NCI-H1930 (cell line): ENCODE measurements at places on chromosomes 7 and 10.

- no peak for DNase-seq
These were observed 29.6 kb upstream of the ATXN7L1 start for GRCh38 chr7:105905910-105906568.

DNA sequence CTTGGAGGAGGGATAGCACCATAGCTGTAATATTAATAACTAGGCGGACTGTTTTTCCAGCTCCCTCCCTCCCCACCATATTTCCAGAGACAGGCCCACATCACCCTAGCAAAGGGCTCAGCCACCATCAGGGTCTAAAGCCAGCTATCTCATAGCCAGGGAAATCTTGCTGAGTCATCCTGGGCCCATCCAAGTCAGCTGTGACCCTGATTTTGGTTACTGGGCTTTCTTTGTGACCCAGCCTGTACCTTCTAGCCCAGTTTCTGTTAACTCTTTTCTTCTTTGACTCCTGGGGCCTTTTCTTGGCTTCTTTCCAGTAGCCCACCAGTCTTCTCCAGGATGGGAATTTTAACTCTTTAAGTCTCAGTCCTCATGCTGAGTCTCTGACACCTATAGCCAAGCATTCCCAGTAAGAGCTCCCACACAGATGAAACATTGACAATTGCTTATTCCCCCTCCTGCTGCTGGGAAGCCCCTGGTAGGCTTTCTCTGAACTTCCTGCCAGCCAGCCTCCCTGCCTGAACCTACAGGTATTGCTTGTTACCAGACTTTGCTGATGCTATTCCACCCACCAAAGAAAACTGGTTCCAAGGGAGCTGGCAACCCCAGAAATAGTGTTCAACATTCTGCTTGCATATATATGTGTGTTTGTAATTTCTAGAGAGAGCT, 34.8 kb upstream of the ADO start:
- no peak for DNase-seq

DNA sequence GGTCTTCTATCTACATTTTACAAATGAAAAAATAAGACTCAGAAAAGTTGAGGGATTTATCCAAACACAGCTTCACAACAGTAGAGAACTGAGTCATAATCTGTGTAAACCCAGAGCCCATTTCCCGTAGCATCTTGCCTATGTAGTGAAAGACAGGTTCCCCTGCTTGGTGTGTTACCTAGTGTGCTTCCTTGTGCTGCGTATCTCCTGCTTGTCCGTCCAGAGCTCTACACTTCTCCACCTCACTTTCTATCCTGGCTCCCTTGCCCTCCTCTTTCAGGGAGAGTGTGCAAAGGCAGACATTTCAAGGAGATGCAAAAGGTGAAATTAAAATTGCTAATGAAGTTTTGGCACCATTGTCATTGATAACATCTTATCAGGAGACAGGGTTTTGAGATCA, 1.4 kb upstream of the ASNS start:
- no peak for DNase-seq

- no peak for DNase-seq
These were observed 97.8 kb downstream of the GALNT17 start for GRCh38 chr7:71229699-71230098.

GRCh38 chr10:3106928-3107425, 39.6 kb downstream of the PFKP start:
- DNase-seq: no peak

DNA sequence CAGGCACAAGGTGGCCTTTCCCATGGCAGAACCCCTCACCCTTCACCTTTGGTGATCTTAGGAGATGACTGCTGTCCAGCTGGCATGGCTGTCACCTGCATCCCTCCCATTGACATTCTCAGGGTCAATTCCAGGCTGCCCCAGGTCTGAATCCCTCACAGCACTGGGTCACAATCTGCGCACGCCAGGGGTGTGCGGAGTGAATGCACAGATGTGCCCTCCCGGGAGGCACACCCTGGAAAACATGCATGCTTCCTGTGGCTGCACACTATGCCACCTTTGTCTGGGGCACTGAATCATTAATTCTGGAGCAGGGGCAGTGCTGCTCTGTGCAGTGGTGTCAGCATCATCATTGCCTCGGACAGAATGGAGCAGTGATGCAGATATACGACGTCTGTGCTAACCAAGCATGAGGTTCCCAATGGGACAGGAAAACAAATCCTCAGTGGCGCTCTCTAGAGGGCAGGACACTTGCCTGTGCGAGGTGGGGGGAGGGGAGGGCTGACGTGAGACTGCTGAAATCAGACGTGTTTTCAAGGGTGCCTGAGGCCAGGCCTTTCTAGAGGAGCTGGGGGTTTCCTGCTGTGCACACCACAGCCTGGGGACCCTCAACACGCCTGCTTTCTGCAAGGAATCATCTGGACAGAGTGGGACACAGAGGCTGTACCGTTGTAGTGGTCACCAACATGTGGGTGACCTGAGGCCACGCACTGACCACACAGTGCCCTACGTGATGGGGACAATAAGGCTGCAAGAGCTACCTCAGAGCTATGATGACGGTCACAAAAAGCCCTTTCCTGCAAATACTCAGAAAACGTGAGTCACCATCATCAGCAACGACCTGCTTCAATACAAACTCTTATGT, 77.9 kb downstream of the HIPK2 start:
- no peak for DNase-seq

GRCh38 chr7:47730142-47730541, 148.2 kb upstream of the TNS3 start:
- no peak for DNase-seq

DNA sequence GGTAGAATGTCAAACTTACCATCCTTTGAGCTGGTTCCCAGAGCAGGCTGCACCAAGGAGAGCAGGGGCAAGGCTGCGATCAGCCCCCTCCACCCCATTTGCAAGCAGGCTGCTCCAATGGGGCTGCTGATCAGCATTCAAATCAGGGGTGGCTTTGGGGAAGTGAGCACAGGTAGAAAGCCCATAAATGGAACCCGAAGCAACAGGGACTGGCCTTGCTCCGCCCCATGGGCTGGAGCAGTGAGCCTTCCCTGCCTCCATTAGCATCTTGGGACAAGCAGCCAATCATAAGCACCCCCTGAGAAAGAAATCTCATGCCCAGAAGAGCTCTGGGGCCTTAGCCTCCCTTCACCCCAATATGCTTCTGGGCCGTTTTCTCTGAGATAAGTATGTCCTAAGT, 4.0 kb upstream of the PKD1L1 start:
- DNase-seq: no peak

GRCh38 chr10:124065382-124066125, 27.8 kb downstream of the CHST15 start:
- no peak for DNase-seq

DNA sequence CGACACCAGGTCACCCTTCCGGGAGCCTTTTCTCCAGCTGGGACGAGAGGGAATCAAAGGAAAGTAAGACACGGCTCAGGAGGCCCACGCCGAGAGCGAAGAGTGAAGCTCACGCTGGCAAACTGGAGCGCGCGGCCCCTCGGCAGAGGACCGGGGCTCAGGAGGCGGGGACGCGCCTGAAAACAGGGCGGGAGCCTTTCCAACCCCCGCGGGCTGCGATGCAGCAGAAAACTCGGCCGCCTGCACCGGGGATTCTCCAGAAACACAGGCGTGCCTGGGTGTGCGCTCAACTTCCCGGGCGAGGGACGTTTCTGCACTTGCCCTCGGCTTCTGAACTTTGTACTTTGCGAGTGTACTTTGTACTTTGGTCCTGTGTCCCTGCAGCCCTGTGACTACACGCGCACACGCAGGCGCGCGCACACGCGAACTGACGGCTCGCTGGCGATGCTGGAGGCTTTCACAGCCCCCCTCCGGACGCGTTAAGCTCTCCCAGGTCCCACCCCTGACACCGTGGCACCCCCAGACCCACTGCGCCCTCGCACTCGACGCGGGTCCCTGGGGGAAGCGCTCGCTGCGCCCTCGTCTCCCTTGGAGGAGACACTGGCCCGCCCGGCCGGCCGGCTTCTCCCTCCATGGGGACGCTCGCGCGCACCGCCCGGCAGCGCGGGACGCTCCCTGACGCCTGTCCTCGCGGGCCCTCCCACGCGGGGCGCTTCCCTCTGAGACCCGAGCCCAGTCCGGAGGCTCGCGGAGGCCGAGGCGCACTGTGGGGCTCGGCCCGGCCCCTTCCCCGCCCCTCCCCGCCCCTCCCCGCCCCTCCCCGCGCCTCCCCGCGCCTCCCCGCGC, 588 bp upstream of the PAOX start:
- DNase-seq: no peak

DNA sequence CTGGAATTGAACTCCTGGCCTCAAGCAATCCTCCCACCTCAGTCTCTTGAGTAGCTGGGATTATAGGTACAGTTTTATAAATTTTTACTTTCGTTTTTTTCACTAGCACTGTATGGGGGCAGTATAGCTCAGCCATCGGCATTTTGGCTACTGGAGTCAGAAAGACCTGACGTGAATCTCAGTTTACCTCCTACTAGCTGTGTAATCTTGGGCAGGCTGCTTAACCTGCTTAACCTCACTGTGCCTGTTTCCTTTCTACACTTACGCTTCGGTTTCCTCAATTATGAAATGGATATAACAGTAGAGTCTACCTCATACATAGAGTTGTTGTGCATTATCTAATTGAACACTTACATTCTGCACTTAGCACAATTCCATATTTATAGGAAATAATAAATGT, 16.7 kb downstream of the STN1 start:
- no peak for DNase-seq

DNA sequence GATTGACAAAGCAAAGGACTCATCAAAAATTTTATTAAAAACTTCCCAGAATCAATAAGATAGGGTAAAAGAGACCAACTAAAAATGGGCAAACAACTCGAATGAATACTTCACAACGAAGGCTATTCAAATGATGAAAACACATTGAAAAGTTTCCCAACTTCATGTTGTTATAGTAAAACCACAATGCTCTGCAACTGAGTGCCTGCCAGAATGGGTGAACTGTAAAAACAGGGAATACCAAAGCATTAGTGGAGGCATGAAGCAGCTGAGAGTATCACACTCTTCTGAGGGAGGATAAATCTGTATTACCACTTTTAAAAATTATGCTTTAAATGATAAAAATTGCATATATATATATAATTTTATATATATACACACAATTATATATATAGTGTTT, 1214.7 kb downstream of the SORCS3 start:
- DNase-seq: no peak

- no peak for DNase-seq
These were observed 97.5 kb downstream of the UBE2H start for GRCh38 chr7:129855234-129855673.

- DNase-seq: no peak
These were observed 97.9 kb upstream of the KLF14 start for GRCh38 chr7:130831817-130832481.

GRCh38 chr10:98910048-98910447, 325.6 kb downstream of the HPSE2 start:
- no peak for DNase-seq

DNA sequence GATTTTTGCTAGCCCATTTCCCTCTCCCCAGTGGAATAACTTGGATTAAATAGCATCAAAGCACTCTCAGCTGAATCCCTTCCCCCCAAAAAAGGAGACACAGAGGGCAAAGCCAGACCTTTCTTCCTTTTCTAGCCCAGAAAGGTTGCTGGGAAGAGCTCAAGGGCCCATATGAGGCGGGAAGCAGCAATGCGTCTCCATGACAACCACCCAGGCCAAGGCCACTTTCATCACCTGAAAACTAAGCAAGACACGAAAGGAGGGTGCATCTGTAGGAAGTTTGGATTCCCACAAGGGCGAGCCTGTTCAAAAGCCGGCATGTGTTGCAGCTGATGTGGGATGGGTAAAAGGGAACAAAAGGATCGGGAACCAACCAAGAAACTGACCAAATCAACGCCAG, 229.1 kb downstream of the PLXNA4 start:
- no peak for DNase-seq

GRCh38 chr7:19117091-19117869, at the start of gene TWIST1:
TWIST1 (minus strand) TSS chr7:19117636; CDS start chr7:19117321, 315 bp downstream.
- DNase-seq: no peak

DNA sequence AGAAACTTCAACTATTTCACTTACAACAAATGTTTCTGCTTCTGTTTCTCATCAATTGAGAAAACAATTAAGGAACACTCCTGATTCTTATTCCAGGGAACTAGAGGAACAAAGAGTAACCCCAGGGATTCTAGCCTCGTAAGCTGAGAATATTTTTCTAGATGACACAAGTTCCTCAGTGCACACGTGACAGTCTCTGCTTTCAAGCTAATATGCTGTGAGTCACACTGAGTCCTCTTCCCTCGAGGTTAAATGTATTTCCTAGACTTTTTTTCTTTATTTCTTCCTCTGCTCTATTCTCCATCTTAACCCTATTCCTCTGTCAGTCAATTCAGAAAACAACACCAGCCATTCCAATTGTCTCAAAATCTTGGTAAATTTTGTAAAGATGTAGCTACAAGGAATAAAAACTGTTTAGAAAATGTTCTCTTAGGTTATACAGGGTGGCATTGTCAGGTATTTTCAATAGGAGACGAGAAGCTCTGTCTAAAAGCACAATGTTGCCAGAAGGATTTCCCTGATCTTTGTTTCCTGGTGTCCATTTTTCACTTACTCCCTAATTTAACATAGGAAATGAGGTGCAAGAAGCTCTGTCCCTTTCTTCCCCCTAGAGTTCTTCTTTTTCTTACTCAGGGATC, 5.8 kb upstream of the C1GALT1 start:
- no peak for DNase-seq

GRCh38 chr10:86673827-86674581, 5.7 kb downstream of the LDB3 start:
- DNase-seq: no peak

- DNase-seq: no peak
These were observed 1285.1 kb downstream of the XPNPEP1 start for GRCh38 chr10:108638225-108638624.

- no peak for DNase-seq
These were observed 79.6 kb downstream of the PRTFDC1 start for GRCh38 chr10:24872790-24873182.

DNA sequence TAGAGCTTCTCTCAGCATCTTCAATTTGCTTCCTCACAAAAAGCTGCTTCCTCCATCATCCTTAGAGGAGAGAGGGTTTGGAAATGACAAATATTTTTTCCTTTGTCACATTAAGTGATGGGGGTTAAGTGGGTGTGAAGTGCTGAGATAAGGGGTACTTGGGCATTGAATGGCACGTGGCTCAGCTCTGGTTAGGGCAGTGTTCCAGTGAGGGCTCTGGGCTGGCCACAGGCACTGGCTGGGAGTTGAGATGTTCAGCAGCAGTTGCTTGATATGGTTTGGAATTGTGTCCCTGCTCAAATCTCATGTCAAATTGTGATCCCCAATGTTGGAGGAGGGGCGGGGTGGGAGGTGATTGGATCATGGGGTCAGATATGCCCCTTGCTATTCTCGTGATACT, 33.7 kb upstream of the CHCHD3 start:
- no peak for DNase-seq

GRCh38 chr10:63064706-63065105, 68.4 kb upstream of the NRBF2 start:
- DNase-seq: no peak

DNA sequence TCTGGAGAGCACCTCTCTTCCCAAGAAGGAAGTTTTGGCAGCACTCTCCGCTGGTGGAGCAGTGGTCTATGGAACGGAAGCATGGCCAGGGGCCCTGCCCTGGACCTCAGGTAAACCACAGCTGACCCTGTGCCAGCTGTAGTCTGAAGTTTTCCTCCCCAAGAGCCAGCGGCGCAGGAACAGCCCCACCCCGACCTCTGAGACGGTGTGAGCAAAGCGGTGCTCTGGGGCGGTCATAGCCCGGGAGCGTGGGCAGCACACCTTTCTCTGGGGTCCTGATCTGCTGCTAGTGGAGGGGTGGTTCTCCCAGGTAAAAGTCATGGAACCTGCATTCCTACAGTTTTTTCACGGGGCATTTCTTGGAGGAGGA, 52.6 kb downstream of the TSPAN15 start:
- DNase-seq: no peak
